Spleen (tissue), 13 donors: ENCODE measurements at places on chromosomes 2 and 18. TPM values are rescaled to one million over a fixed set of nuclear protein-coding genes. Genes with fewer than 3 reads are reported as not detected.

IDH1 gene
- 88.3 TPM for total RNA-seq

DNA sequence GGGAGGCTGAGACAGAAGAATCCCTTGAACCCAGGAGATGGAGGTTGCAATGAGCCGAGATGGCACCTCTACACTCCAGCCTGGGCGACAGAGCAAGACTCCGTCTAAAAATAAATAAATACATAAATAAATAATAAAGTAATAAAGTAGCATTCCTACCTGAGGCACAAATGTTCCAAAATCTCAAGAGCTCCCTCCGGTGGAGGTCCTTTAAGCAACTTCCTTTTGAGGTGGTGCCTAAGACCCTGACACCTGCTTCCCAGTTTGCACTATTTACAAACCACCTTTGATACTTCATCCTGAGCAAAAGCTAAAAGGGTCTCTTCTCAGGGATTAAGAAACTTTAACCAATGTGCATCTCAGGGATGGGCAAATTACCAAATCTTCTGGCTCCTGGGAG lies 505.1 kb downstream of the CNTNAP5 start:
- no peaks in the 10 kb centered on the region for H3K36me3 ChIP-seq
- H3K27me3 ChIP-seq, result no peaks in the 10 kb centered on the region
- no peak overlapping the region for H3K27ac ChIP-seq
- no peak for DNase-seq
- no peak overlapping the region for H3K4me3 ChIP-seq
- H3K4me1 ChIP-seq, result no peaks in the 10 kb centered on the region

GRCh38 chr2:8138923-8139667 lies 542.8 kb upstream of the ID2 start:
- no peak for DNase-seq
- no peaks in the 10 kb centered on the region for H3K36me3 ChIP-seq
- H3K4me1 ChIP-seq, result no peaks in the 10 kb centered on the region
- H3K4me3 ChIP-seq, result no peak overlapping the region
- no peak overlapping the region for H3K27ac ChIP-seq

DNA sequence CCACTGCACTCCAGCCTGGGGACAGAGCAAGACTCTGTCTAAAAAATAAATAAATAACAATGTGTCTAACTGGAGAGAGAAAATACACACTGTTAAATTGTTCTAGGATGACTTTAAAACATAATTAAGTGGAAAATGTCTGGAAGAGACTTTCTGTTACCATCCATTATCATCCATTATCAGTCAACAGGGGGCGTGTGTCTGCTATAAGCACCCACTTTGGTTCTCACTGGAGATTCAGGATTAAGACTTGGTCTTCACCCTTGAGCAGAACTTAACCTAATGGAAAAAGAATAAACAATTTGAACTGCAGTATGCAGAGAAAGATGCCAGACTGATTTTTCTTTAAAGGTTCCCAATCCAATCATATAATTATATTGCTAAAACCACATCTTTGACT lies 999.8 kb upstream of the GYPC start:
- DNase-seq, result no peak
- no peaks in the 10 kb centered on the region for H3K27me3 ChIP-seq
- H3K4me3 ChIP-seq, result no peak overlapping the region
- no peaks in the 10 kb centered on the region for H3K36me3 ChIP-seq
- no peaks in the 10 kb centered on the region for H3K4me1 ChIP-seq

- peaks cover 20% of the 10 kb centered on the region for H3K4me1 ChIP-seq
- DNase-seq, result no peak
- H3K36me3 ChIP-seq, result peaks cover 18% of the 10 kb centered on the region
- H3K27me3 ChIP-seq, result no peaks in the 10 kb centered on the region
- H3K4me3 ChIP-seq, result no peak overlapping the region
These were observed 26.4 kb downstream of the ST3GAL5 start for GRCh38 chr2:85862426-85862825.

DNA sequence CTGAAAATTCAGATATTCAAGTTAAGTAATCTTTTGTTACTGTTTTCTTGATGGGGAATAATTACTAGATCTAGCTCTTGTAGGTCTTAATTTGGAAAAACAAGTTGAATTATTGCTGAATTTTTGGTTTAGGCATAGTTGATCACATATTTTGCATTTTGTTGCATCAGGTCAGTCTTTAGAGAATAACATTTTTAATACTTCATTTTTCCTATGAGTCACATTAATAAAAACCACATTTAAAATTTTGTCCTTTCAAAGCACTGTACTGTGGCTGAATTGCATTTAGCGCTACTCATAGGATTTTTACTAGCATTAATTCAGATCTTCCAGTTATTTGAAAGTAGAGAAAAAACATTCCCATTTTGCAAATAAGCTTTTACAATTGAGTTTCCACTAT lies 23.2 kb downstream of the MAP4K4 start:
- peak overlapping the region; percentile 82 for H3K27ac ChIP-seq
- no peaks in the 10 kb centered on the region for H3K27me3 ChIP-seq
- peaks cover 53% of the 10 kb centered on the region for H3K4me1 ChIP-seq
- DNase-seq, result no peak

GRCh38 chr2:126949775-126950174 lies 51.1 kb downstream of the TEX51 start:
- no peak for DNase-seq
- H3K27me3 ChIP-seq, result no peaks in the 10 kb centered on the region
- no peak overlapping the region for H3K27ac ChIP-seq

DNA sequence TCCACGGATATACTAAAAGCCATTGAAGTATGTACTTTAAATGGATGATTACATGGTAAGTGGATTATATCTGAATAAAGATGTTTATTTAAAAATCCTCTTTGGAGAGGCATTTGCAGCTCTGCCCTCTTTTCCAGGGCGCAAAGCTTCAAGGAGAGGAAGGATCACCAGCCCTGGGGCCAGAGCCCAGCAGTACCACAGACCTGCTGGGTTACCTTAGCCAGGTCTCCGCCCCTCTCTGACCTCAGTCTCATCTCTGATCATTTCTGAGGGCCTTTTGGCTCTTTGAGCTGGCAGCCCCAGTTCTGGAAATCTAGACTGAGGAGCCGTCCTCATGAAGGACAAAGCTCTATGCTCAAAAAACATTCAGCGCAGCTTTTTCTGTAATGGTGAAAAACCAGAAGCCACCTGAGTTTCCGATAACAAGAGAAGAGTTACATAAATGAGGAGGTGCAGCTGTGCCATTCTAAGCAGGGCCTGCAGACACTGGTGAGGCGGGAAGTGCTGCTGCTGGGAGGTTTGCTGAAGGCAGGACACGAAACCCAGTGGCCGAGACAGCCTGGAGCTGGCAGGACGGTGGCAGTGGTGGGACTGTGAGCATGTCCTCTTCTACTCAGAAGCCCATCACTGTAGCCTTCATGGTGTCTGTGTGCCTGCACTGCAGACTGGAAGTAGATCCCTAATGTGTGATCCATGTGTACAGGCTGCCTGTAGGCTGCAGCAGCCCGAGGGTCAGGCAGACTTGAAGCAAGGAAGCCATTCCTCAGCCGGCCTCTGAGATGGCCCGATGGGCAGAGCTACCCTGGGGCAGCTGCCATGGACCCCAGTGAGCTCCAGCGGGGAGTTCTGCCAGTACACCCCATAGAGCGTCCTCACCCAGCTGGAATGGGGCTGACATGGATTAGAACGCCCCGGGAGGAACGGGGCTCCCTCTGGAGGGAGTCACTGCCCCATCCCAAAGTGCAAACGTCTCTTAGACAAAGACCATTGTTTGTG lies 27.7 kb downstream of the ADRA2B start:
- H3K4me1 ChIP-seq, result no peaks in the 10 kb centered on the region
- DNase-seq, result peak; percentile 51
- H3K36me3 ChIP-seq, result no peaks in the 10 kb centered on the region
